ENCODE measurements at places on chromosomes 13 and 19.
A peak's percentile ranks its signal among the peaks of the same experiment; 100 is the strongest.

- no peak for DNase-seq
Observed at GRCh38 chr19:11242025-11242424, 2.6 kb downstream of the ANGPTL8 start.

- DNase-seq: no peak
Observed at GRCh38 chr13:98771838-98772611, 19.6 kb upstream of the SLC15A1 start.

GRCh38 chr13:44296856-44297255 is 76.8 kb upstream of the SERP2 start:
- no peak for DNase-seq

DNA sequence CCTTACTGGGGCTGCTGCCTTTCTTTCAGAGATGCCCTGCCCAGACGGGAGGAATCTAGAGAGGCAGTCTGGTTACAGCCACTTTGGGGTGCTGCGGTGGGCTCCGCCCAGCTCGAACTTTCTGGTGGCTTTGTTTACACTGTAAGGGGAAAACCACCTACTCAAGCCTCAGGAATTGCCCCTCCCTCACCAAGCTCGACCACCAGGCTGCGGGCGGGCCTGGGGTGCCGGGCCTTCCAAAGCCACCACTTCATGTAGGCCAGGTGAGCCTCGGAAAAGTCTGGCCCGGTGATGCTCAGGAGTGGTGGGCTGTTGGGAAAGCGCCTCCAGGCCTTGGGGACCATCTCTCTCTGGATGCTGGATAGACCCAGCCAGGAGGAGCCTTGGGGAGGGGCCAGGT is 218.6 kb downstream of the MTUS2 start:
- no peak for DNase-seq

- no peak for DNase-seq
Observed at GRCh38 chr13:95533545-95534160, 18.9 kb upstream of the CLDN10 start.

DNA sequence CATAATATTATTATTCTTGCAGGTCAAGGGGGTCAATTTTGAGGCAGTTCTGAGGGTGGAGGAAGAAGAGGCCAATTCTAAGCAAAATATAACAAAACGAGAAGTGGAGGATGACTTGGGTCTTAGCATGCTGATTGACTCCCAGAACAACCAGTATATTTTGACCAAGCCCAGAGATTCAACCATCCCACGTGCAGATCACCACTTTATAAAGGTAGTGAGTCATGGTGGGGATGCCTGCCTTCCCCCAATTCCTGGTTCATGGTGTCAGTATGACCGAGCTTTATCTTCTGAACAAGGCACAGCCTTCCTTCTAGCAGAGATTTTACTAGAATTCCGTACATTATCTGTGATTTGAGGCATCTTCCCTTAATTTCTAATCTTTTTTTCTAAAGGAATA is 9.4 kb upstream of the DCUN1D2 start:
- DNase-seq: no peak

DNA sequence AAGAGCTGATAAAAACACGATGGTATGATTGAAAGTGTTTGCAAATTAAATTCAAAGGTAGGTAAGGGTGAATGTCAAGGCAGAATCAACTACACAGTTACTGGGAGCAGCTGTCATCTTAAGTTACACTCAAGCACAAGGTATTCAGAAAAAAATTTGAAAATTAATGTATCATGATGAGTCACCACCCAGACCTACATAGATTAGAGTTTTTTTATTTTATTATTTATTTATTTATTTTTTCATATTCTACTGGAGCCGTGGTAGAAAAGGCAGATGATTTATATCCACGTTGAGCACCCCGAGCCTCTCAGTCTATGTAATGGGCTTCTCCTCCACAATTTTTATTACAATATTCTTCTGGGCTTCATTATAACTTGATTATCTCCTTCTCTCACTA is 728.9 kb upstream of the ARGLU1 start:
- DNase-seq: no peak

- DNase-seq: peak; percentile 15
Observed at GRCh38 chr19:35509018-35509652, 4.3 kb downstream of the DMKN start.

DNA sequence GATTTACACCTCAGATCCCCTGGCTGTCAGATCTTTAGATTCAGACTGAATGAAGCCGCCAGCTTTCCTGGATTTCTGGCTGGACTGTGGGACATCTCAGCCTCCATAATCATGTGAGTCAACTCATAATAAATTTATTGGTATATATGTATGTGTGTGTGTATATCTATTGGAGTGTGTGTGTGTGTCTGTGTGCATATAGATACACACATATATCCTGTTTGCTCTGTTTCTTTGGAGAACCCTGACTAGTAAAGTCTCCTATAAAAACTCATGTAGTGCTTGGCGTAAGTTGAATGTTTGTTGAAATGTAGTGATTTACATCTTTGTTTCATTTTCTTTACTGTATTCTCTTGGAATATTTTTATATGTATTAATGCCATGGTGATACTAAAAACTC is 499.5 kb upstream of the KLF12 start:
- no peak for DNase-seq

DNA sequence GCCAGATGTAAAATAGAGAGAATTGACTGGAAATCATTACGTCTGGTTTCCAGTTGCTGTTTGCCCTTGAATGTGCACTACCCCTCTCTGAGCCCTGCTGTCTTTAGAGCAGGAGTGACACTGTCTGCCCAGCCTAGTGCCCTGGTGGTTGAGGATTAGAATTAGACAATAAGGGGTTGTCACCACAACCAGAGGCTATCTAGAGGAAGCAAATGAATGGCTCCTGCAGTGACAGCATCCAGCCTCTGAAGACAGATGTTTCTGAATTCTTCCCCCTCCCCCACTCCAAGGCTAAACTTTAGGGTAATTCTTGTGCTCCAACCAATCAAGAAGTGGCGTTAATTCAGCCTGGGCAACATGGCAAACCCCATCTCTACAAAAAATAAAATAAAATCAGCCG is 2.0 kb downstream of the RAB8A start:
- no peak for DNase-seq

GRCh38 chr13:106118996-106119395 is 416.5 kb downstream of the EFNB2 start:
- no peak for DNase-seq

DNA sequence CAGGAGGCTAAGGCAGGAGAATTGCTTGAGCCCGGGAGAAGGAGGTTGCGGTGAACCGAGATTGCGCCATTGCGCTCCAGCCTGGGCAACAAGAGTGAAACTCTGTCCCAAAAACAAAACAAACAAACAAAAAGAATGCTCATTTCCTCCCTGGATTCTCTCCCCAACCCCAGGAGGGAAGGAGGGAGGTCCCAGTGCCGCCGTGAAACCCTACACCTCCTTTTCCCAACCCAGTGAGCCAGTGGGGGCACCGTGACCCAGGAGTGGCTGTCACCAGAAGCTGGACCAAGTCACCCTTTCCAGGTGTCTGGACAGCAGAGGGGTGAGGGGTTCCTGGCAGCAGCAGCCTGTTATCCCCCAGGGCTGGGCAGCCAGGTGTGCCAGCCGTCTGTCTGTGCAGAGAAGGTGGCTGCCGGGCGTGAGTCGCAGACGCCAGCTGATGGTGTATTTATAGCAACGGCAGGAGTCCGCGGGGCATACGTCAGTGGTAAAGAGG is 23.5 kb downstream of the NFIC start:
- DNase-seq: no peak

Data from T-helper 1 cell (primary cell).